ENCODE measurements at places on chromosomes 16 and 17. TPM values are rescaled to one million over a fixed set of nuclear protein-coding genes. Genes with fewer than 3 reads are reported as not detected.

Gene C1QL1
- total RNA-seq: 0.18 TPM

Gene TBC1D26
- 1.0 TPM for total RNA-seq

Gene FBXO31
- total RNA-seq: 36.0 TPM

Gene ATP6V0C
- total RNA-seq: 127 TPM

Gene SEPTIN12
- total RNA-seq: not detected

Gene EVI2A
- total RNA-seq: 16.3 TPM

Gene PRDM7
- not detected for total RNA-seq

Gene MLKL
- 27.5 TPM for total RNA-seq

Gene ETV4
- total RNA-seq: 0.32 TPM

Gene CAPNS2
- total RNA-seq: not detected

- DNase-seq: peak; percentile 71
Observed at GRCh38 chr17:76382803-76383545, 1.4 kb upstream of the SPHK1 start.

- DNase-seq: no peak
Observed at GRCh38 chr17:34990921-34991365, 10.6 kb downstream of the LIG3 start.

GRCh38 chr17:17206124-17206912 is at the start of gene PLD6:
PLD6 (minus strand) TSS chr17:17206333; CDS start chr17:17206286, 47 bp downstream.
- DNase-seq: peak; percentile 94

DNA sequence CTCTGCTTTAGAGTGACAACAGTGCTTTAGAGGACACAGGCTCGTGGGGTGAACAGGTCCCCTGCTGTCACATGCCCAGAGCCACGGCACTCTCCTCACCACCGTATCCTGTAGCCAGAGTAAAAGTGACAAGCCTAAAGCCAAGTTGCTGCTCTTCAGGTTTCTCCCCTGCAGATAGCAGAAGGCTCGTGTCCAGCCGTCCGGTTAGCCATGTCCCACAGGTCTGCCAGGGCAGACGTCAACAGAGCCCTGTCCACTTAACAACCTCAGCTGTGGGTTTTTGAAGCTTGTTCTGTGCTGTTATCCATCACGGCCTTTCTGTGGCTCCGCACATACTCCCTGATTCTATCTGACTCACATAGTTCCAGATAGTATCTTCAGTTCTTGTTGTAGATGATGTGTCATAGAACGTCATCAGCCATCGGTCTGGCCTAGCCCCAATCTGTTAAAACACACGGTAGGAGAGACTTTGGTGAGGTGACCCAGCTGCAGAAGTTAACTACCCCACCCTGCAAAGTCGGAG is 100.7 kb downstream of the SOCS1 start:
- DNase-seq: no peak

- no peak for DNase-seq
Observed at GRCh38 chr17:74737299-74738050, 419 bp downstream of the RAB37 start.

DNA sequence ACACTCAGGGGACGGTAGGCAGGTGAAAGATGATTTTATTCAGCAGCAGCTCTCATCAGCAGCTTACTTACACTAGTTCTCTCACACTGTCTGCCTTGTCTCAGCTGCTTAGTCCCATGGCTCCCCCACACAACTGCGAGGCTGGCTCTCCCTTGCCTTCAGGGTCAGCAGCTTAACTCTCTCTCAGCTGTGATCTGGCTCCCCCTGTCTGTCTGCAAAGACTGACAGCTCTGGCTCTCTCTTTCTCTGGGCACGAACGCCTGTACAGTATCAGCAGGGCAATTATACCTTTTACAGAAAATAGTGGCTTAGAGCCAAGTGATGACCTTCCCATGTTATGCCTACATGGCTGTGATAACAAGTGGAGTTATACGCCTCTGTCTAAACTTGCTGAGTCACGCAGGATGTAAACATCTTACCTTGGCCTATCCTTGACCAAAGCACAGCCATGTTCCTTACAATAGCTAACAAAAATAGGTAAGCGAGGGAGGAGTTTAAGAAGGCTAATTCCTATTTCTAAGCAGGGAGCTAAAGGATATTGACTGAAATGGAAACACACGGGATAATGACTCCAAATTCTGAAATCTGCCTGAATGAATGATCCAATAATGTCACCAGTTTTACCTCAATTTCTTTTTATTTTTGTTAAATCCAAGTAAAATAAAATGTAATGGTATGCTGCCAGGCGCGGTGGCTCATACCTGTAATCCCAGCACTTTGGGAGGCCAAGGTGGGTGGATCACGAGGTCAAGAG is 1.1 kb upstream of the NDUFAB1 start:
- peak; percentile 7 for DNase-seq

GRCh38 chr17:72498364-72499210 is 377.8 kb downstream of the SOX9 start:
- DNase-seq: no peak

- no peak for DNase-seq
Observed at GRCh38 chr17:70024253-70024652, 50.8 kb upstream of the KCNJ16 start.

DNA sequence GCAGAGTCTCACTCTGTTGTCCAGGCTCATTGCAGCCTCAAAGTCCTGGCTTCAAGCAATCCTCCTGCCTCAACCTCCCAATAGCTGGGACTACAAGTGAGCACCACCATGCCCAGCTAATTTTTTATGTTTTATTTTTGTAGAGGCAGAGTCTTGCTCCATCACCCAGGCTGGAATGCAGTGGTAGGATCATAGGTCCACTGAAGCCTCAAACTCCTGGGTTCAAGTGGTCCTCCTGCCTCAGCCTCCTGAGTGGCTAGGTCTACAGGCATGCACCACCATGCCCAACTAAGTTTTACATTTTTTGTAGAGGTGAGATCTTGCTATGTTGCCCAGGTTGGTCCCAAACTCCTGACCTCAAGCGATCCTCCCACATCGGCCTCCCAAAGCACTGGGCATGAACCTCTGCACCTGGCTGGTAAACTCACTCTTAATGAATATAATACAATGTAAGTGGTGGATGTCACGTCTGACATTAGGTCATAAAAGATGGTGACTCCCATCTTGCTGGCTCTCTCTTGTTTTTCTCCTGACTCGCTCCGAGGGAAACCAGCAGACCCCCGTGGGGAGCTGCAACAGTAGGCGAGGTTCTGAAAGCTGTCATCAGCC is 126.2 kb downstream of the IRX3 start:
- DNase-seq: no peak

DNA sequence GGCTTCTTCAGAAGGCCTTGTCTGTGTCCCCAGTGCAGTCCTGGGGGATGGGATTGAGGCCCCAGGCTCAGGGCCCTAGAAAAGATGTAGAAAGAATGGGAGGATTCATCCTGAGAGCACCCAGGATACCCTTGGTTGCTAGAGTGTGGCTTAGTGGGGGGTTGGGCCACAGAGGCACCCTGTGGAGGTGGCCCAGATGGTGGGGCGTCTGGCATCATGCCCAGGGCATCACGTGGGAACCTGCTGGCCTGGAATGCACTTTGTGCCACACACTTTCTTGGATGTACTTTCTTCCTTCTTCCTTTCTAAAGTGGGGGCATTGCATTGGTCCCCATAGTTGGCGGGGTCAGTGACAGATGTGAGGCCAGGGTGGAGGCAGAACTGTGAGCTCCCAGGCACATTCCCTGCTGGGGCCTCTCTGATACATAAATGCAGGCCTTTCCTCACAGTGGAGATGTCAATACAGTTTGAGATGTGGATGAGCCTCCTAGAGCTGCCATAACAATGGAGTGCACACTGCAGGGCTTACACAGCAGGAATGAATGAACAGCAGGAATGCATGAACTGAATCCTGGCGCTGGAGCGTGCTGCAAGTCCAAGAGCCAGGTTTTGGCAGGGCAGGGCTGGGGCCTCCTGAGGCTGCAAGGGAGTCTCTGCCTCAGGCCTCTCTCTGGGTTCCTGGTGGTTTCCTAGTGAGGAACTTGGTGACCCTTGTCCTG is 43.3 kb downstream of the MGAT5B start:
- no peak for DNase-seq

GRCh38 chr17:56173958-56174835 is 20.9 kb downstream of the ANKFN1 start:
- DNase-seq: no peak

- no peak for DNase-seq
Observed at GRCh38 chr17:53193044-53193443, 629.7 kb upstream of the KIF2B start.

DNA sequence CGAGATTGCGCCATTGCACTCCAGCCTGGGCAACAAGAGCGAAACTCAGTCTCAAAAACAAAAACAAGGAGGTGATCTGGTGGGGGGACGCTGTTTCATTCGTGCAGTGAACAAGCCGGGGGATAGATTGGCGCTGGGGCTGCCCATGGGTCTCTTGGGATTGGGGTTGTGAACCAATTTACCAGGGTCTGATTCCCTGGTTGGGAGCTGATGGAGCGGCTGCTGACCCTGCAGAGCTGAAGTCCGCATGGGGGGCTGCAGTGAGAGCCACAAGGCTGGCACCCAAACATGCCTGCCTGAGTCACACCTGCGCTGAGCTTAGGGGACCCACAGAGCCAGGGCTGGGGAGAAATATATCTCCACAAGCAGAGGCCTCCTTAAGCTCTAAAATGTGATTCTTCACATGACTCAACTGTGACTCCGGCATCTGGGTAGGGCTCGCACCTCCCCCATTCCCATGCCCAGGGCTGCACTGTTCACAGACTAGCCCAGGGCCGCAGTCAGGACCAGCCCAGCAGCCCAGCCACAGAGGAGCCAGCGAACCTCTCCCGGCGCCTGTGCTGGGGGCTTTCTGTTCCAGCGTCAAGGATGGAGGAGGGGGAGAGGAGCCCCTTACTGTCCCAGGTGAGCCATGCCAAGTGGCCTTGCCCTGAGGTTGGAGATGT is 5.0 kb downstream of the TSPAN10 start:
- no peak for DNase-seq

DNA sequence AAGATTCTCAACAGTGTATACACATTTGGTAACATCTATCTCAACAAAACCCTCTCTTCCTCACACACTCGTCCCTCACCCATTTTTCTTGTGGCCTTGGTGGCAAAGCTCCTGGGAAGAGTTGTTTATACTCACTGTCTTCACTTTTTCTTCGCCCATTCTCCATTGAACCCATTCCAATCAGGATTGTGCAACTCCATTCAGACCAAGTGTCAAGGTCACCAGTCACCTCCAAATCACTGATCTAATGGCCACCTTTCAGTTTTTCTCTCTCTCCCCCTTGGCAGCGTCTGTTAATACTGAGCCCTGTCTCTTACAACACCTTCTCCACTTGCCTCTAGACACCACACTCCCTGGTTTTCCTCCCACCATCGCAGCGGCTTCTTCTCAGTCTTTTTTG is 8.6 kb upstream of the SLC13A5 start:
- no peak for DNase-seq

DNA sequence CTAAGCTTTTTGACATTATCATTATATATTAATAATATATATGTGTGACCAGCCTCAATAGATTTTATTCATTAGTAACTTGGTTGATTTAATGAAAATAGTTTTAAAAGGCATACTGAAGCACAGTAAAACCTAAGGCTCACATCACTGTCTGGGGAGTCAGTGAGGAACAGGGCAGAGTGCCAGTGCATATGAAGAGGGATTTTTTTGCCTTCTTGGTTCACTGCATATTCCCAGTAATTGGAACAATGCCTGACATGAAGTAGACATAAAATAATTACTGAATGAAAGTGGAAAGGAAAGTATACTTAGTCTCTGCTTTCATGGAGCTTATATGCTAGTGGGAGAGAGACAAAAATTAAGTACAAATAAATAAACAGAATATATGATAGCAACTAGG is 81.1 kb downstream of the FTO start:
- DNase-seq: no peak

- no peak for DNase-seq
Observed at GRCh38 chr17:77424585-77425344, 284.0 kb downstream of the SEC14L1 start.

DNA sequence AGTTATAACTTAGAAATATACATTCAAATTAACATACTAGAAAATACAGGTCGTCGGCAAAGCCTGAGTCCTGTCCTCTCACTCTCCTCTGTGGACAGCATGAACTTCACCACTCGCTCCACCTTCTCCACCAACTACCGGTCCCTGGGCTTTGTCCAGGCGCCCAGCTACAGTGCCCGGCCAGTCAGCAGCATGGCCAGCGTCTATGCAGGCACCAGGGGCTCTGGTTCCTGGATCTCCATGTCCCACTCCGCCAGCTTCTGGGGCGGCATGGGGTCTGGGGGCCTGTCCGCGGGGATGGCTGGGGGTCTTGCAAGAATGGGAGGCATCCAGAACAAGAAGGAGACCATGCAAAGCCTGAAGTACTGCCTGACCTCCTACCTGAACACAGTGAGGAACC is 319.4 kb downstream of the ZFHX3 start:
- DNase-seq: no peak

GRCh38 chr17:41522301-41523224 is 3.9 kb upstream of the KRT15 start:
- DNase-seq: no peak

GRCh38 chr16:9012848-9013507 is 49.3 kb upstream of the USP7 start:
- no peak for DNase-seq

GRCh38 chr16:30355954-30356308 is 823 bp upstream of the CD2BP2 start:
- DNase-seq: no peak

Measured in activated naive CD4-positive, alpha-beta T cell treated with anti-CD3 and anti-CD28 coated beads, Interleukin-2, amount 50 U/mL, for 72 hours (primary cell).